ENCODE measurements at places on chromosomes 6 and 20. TPM values are rescaled to one million over a fixed set of nuclear protein-coding genes. Genes with fewer than 3 reads are reported as not detected.

The MTCH1 gene
- 160 TPM for total RNA-seq

GRCh38 chr6:112478036-112478435 lies 130.9 kb downstream of the RFPL4B start:
- no peak for DNase-seq

The TMEM200A gene
- total RNA-seq: 61.5 TPM

The BTN1A1 gene
- total RNA-seq: not detected

The CMTR1 gene
- total RNA-seq: 49.9 TPM

DNA sequence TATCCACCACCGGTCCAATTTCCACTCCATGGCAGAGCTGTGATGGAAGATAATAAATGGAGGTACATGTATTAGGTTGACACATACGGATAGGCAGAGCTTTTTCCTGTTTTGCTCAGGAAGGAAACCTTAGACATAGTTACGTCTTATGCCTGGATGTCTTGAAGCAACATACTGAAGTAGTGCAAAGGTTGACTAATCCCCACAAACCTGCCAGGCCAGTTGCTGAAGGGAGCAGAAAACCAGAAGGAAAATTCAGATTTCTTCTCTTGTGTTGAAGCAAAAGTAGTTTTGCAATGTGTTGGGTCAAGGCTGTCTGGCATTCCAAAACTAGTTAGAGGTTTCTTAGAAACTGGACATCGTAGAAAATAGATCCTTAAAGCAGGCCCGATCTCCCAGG lies 68.7 kb downstream of the PHACTR1 start:
- no peak for DNase-seq

DNA sequence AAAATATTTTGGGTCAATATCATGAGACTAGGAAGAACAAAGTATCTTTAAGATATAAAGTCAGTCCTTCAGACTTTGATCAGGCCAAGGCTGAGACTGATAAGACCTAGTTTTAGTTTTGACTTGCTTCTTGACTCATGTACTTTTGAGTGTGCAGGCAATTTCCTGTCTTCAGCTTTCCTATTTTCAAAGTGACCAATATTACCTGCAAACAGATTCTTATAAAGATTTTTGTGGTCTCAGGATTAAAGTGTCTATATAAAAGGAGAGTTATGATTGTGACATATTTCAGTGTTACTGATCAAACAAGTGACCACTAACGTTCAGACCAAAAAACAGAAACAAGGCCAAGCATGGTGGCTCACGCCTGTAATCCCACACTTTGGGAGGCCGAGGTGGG lies 36.0 kb upstream of the AKIRIN2 start:
- DNase-seq: no peak

The ITPR3 gene
- total RNA-seq: 13.4 TPM

The GATA5 gene
- not detected for total RNA-seq

All from fibroblast of the aortic adventitia (primary cell).